Pulmonary artery endothelial cell (primary cell): ENCODE measurements at places on chromosomes 3 and 15. TPM values are rescaled to one million over a fixed set of nuclear protein-coding genes. Genes with fewer than 3 reads are reported as not detected.

PPP2R3A gene
- total RNA-seq: 7.5 TPM in 2 replicates

PLA1A gene
- total RNA-seq: 0.28 and 0.92 TPM in 2 replicates

BCHE gene
- total RNA-seq: under 0.01 TPM in 1 of 2 replicates, not detected in the other

COLQ gene
- 0.07 and 0.25 TPM in 2 replicates for total RNA-seq

CCR4 gene
- 0.21 TPM in 1 of 2 replicates, not detected in the other for total RNA-seq

GRCh38 chr3:52086976-52087663 is 30.7 kb upstream of the DUSP7 start:
- no peak for DNase-seq

DNA sequence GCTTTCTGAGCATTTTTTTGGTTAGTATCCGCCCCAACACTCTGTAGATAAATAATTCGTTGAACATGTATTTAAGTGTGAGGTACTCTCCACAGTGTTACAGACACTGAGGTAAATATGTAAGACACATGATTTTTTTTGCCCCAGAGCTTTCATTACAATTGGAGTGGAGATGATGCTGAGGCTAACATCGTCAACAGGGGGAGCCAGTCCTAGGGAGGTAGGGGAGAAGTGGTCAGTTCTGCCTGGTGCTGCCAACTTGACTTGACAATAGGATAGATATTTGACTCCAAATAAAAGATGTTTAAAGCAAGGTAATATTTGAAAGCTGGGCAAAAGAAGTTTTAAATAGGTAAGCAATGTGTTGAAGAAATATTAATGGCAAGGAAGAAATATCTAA is 295.7 kb downstream of the UNC13C start:
- no peak for DNase-seq

DNA sequence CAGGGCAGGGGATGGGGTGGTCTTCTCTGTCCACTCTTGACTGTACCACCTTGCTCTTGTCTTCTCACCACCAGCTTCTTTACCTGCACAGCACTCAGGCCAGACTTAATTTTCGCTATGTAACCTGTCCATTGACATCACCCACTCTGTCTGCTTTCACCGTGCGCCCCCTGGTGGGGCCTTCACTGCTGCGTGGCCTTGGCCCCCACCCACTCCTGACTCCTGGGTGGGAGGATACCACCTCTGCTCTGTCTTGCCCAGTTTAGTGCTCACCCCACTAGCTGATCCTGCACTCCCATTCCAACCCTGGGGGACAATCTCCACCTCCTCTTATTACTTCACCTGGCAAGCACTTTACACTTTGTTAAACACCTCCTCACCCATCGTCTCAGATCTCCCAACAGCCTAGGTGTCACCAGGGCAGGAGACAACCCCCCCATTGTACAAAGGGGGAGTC is 17.7 kb downstream of the PTH1R start:
- no peak for DNase-seq

DNA sequence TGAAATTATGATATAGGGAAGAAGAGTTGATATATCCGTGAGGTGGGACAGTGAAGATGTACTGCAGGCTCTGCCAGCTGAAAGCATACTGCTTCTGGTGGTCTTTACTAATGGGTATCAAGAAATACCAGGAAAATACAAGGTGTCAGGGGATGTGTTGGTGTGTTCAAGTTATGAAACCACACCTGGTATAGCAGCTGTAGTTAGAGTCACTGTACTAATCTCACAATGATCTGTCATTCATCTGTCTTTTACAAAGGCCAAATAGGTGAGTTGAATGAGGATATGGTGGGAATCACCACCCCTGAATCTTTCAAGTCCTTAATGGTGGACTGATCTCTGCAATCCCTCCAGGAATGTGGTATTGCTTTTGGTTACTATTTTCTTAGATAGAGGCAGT is 152.7 kb downstream of the NFKBIZ start:
- DNase-seq: no peak

DNA sequence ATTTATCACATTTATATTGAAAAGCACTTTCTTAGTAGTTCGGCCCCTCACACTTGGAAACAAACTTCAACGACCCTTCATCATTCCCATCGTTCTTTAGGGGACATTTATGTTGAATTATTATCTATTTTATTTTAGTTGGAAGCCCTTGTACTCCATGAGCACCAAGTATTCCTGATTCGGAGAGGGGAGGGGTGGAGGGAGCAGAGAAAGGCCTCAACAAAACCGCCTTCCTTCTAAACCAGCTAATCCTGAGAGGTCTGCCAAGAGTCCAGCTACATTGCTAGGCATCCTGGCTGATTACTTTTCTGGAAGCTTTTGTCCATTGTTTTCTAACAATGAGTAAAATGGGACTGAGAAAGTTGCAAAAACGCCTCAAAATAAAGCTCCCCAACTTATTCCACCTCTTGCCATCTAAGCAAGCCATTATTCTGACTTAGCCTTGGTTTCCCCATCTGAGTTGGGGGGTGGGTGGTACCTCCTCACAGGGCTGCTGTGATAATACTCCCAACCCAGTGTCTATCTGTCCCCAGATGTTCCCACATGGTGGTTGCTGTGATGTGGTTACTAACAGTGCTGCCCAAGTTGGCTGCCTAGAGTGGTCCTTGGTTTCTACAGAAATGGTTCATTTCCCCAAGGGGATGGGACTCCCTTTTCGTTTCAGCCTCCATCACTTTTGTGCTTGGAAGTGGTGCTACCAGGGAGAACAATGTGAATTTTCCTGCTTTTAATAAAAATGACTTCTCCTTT is 1.2 kb upstream of the TMEM158 start:
- no peak for DNase-seq
